ENCODE measurements at places on chromosomes 16 and 17.

GRCh38 chr17:81379523-81379942, 15.7 kb upstream of the BAHCC1 start:
- no peak for DNase-seq

GRCh38 chr17:29590411-29591145, 1.1 kb upstream of the GIT1 start:
- peak; percentile 82 for DNase-seq

- DNase-seq, result no peak
Observed at GRCh38 chr16:68371276-68371651, 60.4 kb downstream of the PRMT7 start.

GRCh38 chr16:87046235-87046634, 271.0 kb downstream of the C16orf95 start:
- DNase-seq, result no peak

GRCh38 chr16:21242756-21243155, 9.3 kb downstream of the ANKS4B start:
- DNase-seq, result no peak

DNA sequence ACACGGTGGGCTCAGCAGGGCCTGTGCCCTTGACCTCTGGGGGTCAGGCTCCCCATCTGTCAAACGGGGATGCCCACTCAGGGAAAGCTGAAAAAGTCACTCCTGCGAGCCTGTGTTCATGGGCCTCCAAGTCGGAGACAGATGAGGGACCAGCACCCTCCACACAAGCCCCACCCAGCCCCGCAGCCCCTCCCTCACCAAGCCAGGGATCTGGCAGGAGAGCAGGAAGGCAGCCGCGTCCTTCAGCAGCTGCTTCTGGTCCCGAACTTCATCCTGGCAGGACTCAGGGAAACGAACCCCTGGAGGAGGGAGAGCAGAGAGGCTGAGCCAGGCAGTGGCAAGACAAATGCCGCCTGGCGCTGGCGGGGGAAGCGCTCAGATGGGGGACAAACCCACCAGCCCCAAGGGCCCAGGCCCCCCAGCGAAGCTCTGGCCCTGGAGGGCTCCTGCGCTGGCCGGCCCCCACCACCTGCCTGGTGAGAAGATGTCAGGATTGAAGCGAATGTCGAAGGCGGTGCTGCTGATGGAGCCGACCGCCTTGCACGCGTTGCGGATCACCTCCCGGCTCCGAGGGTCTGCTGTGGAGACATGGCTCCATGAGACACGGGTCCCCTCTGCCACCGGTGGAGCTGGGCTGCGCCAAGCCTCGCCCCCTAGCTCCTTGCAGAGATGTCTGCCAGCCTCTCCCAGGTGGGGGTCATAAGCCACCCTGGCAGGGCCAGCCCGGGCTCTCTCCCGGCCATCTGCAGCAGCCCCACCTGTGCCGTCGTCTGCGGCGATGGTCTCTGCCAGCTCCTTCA, 15.4 kb downstream of the CLUH start:
- no peak for DNase-seq

- peak; percentile 54 for DNase-seq
Observed at GRCh38 chr16:31402687-31403086, 9.6 kb downstream of the ITGAD start.

GRCh38 chr17:1787301-1787902, 25.5 kb downstream of the SERPINF1 start:
- DNase-seq, result peak; percentile 97

- no peak for DNase-seq
Observed at GRCh38 chr16:27429330-27429871, 27.4 kb downstream of the IL21R start.

- peak; percentile 97 for DNase-seq
Observed at GRCh38 chr17:50199803-50200456, 1.5 kb downstream of the COL1A1 start.

DNA sequence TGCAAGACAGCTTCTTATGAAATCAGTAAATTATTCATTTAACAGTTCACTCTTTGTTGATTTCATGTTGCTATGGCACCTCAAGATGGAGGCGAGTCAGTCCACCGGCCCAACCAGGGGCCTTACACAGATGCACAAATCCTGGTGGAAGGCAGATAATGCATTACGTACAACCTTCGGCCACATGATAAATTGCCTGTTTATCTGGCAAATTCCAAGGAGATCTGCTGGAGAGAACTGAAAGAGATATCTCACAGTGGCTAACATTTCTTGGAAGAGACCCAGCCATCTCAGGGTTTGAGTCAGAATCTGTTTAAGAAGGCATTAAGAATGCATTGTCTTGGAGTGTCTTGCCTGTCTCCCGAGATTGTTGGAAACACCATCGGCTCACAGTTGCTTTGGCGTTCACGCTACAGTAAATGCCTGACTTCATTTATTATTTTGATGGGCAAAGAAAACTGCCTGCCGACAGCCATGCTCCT, 225.6 kb downstream of the MSI2 start:
- peak; percentile 98 for DNase-seq

- peak; percentile 16 for DNase-seq
Observed at GRCh38 chr16:1416521-1416941, 2.0 kb upstream of the UNKL start.
